ENCODE measurements at places on chromosomes 3 and 15.

- no peak for DNase-seq
Measured at GRCh38 chr3:177554895-177555759, 357.8 kb upstream of the TBL1XR1 start.

DNA sequence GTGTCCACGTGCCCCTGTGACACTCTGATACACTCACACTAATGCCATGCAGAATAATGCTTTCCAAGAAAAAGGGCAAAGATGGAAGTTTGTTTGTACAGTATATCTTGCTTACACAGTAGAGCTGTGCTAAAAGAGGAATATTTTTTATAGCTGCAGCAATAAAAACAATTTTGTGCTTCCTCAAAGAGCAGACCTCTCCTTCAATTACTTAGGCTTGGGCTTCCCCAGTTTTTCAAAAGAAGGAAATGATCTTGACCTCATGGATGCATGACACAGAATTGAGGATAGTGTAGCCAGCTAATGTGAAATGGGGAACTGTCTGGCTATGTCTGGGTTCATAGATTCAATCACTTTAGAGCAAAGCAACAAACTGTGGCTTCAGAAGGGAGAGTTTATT is 137.4 kb downstream of the STT3B start:
- DNase-seq = no peak

DNA sequence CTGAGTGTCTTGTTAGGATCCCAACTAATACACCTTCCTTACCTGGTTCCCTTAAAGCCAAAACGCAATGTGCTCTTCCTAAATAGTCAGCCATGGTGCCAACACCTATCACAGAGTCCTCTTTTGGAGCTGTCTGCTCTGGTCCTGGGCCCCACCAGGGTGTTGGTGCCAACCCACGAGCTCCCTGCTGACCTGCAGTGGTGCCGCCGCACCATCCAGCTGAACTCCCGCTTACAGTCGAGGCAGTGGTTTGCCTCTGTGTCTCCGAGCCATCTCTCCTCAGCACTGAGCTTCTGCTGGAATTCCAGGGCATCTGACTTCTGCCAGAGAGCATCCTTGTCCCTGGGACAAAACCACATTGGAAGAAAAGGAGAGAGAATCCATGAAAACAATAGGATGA is 15.9 kb downstream of the CXCR6 start:
- DNase-seq = no peak

- DNase-seq = no peak
Measured at GRCh38 chr3:50184242-50184978, 7.0 kb upstream of the GNAT1 start.

DNA sequence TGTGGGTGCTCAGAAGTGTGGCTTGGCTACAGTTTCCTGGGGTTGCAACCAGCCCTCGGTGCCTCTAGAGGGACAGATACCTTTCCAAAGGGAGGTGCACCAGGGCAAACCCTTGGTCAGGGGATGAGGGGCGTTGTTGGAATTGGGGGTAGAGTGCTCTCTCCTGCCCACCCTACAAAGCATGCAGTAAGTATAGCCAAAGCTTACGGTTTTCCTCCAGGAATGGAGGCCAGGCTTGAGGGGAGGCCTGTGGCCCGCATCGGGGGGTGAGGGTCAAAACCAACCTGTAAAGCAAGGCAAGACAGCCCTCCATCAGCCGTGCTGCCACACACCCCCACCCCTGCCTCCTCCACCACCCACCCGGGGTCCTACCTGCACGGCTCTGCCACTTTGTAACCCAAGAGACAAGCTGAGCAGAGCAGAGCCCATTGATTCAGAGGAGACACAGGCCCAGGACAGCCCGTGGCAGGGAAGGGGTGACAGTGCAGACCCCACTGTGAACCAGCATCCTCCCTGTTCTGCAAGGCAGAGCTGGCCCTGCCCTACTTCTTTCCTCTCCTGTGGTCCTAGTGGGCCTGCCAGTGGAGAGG is 41.5 kb downstream of the TLE3 start:
- DNase-seq = no peak

DNA sequence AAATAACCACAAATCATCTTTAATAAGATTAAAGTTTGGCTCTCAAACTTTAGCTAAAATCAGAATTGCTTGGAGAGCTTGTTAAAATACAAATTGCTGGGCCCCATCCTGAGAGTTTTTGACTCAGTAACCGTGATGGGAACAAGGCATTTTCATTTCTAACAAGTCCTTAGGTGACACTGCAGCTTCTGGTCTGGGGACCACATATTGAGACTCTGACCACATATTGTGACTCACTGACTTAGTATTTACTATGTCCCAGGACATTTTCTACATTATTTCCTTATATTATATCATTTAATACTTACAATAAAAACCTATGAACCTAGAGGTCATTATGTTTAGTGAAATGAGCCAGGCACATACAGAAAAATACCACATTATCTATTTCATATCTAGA is 164.5 kb downstream of the ZMAT3 start:
- no peak for DNase-seq

DNA sequence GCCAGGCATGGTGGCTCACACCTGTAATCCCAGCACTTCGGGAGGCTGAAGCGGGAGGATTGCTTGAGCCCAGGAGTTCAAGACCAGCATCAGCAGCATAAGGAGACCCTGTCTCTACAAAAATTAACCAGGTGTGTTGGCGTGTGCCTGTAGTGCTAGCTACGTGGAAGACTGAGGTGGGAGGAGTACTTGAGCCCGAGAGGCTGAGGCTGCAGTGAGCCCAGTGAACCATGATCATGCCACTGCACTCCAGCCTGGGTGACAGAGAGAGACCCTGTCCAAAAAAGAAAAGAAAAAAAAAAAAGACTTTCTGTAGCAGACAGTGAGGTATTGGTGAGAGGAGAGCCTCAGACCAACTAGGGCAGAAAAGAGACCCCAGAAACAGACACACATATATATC is 263.8 kb downstream of the XXYLT1 start:
- DNase-seq = no peak

DNA sequence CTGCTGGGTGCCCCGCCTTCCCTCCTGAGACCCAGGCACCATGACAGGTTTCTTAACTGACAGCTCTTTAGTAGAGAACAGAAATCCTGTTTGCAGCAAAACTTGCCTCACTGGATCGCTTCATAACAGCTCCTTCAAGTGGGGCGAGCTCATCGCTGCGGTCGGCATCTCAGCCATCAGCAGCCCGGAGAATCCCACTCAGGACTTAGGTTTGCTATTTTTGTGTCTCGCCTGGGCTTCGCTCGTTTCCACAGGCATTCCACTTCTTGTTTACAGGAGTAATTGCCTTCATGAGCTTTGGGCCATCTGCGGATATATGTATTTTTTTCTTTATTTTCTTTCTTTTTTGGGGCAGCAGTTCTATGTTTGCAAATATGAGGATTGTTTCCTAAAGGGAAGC is 15.7 kb downstream of the KLF13 start:
- DNase-seq = no peak

- no peak for DNase-seq
Measured at GRCh38 chr15:91338766-91339165, 238.7 kb downstream of the SV2B start.

DNA sequence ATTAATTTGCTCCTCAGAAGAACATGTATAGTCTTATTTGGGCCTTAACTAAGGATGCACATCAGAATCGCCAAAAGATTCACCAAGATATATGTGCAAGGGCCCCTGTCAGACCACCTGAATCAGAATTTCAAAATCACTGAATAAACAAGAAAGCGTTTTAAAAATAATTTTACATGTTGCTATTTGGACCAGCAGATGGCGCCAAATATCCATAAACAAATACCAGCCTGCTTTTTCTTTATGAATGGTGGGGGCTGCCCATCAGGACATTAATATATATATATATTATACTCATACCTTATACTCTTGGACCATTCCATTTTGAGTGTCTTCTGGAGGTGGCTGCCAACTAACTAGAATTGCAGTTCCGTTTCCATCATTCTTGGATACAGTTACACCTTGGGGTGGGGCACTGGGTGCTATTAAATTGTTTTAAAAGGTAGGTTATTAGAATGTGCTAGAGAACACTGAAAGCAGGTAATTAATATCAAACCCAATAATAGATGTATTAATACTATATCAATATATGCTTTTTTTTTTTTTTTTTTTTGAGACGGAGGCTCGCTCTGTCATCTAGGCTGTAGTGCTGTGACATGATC is 1108.3 kb downstream of the ROBO1 start:
- no peak for DNase-seq

Data from cortex of kidney (tissue), 1 donor.